ENCODE measurements at places on chromosomes 7 and 10.
A peak's percentile ranks its signal among the peaks of the same experiment; 100 is the strongest.

DNA sequence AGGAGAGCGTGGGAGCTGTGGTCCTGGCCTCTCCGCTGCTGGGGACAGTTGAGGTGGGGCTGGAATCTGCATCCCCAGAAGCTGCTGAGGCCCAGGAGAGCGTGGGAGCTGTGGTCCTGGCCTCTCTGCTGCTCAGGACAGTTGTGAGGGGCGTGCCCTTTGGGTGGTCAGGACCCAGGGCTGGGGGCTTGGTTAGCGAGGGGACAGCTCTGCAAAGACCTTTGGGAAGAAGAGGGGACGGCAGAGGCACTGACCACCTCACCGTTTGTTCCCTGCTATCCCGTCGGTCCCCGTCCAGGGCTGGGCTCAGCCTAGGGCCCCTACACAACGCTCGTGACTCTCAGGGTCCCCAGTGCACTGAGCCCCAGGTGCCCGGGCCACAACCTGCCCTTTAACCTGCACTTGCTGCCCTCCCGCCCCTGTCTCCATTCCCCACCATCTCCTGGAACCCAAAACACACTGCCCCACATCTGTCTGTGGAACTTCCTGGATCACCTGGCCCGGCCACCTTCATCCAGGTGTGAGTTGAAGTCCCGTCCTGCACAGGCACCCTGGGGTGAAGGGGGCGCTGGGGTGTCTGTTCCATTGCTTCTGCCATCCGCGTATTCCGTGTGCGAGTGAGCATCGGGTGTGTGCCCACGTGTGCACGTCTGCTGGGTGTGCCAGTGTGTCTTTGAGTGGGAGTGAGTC, 14.1 kb downstream of the FOXL3 start:
- DNase-seq, result no peak

GRCh38 chr10:126905776-126906703, 812 bp downstream of the DOCK1 start:
- DNase-seq, result no peak

GRCh38 chr7:4895766-4896165, 12.2 kb upstream of the RADIL start:
- DNase-seq, result no peak

- no peak for DNase-seq
Measured at GRCh38 chr7:139588632-139589031, 65.1 kb downstream of the CLEC2L start.

GRCh38 chr10:61662794-61663259, at the start of gene CABCOCO1:
CABCOCO1 (plus strand) TSS chr10:61662929; CDS start chr10:61662973, 44 bp downstream.
- no peak for DNase-seq

- DNase-seq, result no peak
Measured at GRCh38 chr10:101453791-101454718, 100.1 kb downstream of the BTRC start.

- no peak for DNase-seq
Measured at GRCh38 chr7:137619181-137619580, 227.6 kb downstream of the DGKI start.

DNA sequence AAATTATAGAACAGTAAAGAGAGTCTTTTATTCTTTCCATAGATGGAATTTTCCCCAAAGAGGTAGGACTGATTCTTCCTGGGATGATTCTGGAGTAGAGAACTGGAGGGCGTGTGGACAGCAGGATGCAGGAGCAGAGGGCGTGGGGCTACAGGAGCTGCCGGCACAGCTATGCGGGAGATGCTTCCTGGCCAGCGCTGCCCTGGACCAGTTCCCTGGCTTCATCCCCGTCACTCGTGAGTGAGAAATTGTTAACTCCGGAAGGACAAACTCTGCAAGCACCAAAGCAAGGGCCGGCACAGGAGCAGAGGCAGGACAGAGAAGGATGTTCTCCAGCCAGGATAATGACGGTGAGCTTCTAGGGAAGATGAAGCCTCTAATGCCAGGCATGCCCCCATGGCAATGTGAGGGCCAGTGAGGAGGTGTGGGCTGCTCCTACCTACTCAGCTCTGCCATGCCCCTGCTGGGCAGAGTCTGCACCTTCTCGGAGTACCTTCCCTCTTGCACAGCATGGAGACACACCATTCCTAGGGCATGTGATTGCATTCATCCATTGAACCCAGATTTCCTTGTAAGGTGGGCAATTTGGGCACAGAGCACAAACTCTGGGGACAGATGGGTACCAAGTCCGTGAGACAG, 760.9 kb upstream of the IGFBP3 start:
- no peak for DNase-seq

GRCh38 chr10:94010886-94011285, 17.2 kb downstream of the PLCE1 start:
- no peak for DNase-seq

DNA sequence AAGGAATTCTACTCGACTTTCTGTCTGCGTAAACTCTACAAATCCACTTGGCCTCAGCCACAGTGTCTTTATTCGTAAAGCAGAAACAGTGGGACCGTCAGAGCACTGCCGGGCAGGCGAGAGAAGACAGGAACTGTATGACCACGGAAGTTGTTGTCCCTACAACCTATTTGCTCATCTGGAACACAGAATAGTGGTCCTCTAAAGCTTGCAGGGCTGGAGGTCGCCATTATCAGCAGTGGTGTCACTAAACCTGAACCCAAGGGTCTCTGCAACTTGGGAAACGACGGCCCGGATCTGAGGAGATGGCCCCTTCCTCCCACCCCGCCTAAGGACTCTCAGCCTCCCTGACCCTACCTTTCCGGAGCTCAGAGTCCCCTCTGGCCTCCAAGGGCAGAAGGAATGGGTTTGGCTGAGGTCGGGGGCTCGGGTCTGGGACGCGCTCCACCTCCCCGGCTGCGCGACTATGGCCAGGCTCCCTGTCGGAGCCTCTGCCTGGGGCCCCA, 442 bp downstream of the STYXL1 start:
- DNase-seq, result no peak

- DNase-seq, result no peak
Measured at GRCh38 chr7:108004220-108005142, 1.5 kb upstream of the LAMB1 start.

- DNase-seq, result no peak
Measured at GRCh38 chr10:128049226-128050120, 76.8 kb downstream of the MKI67 start.

DNA sequence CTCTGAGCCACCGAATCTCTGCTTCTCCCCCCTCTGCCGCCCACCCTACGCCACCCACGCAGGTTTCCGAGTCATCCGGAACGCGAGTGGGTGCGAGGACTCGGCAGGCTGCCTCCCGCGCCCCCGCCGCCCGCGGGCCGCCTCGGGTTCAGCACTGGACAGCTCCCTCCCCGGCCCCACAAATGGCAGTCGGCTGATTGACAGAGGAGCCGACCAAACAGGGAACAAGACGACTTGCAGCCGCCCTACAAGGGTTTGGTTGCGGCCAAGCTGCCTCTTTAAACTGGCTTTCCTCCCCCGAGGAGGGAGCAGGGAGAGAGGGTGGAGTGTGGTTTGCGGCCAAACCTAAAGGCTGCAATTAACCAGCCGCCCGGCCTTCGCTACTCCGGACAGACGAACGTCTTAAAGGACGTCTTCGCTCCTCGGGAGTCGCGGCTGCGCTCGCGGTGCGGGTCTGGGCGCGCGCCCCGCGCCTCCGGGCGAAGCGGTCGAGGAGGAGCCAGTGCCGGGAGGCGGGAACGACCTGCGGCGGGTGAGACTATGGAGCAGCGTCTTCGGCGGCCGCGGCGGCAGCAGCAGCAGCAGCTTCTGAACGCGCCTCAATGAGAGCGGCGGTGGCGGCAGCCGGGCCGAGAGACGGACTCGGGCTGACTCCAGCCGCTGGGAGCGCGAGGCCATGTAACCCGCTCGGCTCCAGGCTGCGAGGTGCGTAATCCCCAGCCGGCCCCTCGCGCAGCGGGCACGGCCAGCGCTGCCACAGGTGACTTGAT, at the start of gene GPR158:
Gene GPR158, plus strand, starts transcription at position 541 of the 770 bp plus-strand sequence. CDS start 420 bp downstream, outside the sequence.
- peak; percentile 9 for DNase-seq

DNA sequence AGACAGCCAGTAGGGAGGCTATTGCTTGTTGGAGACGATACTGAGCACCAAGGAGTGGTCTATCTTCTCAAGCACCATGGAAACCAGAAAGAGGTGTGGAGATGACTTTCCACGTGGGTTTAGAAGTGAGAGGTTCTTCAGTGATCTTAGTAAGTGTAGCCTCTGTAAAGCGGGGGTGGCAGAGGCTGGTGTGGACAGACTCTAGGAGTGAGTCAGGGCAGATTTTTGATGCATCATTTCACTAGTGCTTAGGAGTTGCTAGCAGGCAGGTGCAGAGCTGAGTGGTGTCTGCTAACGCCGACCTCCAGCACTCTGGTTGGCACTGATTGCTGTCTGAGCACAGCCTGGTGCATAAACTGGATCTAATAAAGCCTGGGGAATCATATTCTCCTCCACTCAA, 78.4 kb upstream of the ADO start:
- no peak for DNase-seq
